Gastrocnemius medialis (tissue), 4 donors: ENCODE measurements at places on chromosomes 13 and 19.

GRCh38 chr13:71210861-71211260 is 656.1 kb downstream of the DACH1 start:
- no peak for DNase-seq

DNA sequence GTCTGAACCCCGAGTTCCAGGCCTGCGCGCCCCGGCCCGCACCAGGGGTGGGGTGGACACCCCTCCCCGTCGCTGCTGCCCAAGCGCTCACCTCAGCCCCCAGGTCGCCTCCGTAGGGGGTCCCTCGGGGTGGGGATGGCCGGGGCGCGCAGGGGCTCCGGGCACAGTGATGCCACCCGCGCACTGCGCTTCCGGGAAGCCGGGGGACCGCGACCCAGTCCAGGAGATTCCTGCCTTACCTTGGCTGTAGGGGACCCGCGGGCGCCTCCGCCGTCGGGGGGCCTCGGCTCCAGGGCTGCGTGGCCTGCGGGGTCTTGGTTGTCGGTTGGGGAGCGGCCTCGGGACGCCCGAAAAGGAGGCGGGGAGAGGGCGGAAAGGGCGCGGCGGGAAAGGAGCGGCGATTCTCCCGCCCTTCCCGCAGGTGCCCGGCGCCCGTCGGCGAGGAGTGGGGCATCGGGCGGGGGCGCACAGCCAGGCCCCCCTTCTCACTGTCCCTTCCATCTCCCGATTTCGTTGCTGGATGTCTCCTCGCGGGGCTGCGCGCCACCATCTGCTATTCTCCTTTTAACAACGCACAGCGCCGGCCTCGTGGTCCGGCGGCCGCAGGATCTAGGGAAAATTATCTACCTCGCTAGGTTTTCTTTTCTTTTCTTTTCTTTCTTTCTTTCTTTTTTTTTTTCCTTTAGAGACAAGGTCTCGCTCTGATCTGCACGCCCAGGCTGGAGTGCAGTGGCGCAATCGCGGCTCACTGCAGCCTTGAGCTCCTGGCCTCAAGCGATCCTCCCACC is at the start of gene KEAP1:
Gene KEAP1 (minus strand): TSS at position 355 of the 788 bp plus-strand sequence. CDS start 3,323 bp downstream, outside the sequence.
- DNase-seq = no peak

DNA sequence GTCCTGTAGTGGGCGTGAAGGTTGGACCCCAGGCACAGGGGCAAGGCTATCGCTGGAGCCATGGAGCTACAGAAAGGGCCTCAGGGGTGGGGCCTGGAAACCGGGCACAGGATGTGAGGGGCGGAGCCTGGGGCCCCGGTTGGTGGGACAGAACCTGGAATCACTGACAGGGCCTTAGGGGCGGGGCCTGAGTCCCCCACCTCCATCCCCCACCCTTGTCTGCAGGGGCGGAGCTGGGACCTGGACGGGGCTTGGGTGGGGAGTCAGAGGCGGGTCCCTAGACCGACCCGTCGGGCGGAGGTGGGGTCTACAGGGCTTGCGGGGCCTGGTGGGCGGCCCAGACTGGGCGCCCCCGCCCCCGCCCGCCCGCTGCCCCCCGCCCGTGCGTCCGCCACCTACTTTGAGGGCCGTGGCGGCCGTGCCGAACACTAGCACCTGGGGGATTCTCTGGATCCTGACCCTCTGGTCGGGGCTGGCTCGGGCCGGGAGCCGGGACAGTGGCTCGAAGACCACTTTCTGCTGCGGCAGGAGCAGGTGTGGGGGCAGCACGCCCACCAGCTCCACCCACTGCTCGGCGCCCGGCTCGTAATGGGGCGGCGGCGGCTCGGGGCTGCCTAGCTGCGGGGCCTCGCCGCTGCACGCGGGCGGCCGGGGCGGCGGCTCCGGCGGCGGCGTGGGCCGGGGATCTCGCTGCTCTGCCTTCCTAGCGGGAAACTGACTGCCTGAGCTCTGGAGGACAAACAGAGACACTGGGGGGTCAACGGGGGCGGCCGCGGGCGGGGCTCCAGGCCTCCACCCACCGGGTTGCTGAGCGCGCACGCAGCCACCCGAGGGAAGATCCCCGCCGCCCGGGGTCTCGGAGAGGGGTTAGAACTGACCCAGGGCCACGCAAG is 26.3 kb downstream of the DCAF15 start:
- DNase-seq = peak; percentile 59

- no peak for DNase-seq
Measured at GRCh38 chr19:1609103-1609396, 3.8 kb upstream of the UQCR11 start.

DNA sequence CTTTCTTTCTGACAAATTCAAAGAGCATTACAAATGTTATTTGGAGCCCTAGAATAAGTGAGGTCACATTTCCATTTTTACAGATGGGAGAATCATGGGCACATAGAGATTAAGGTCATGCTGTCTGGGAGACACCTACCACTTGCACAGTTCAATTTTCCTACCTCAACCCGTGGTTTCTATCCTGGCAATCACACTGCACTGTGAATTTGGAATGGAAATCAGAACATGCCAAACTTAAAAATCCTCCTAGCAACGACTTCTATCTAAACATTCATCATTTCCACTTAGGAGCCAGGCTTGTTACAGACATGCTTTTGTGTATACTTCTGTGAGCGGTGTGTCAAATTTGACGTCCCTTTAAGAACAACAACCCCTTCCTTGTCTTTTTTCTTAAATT is 251.5 kb downstream of the DNAJC15 start:
- DNase-seq = no peak

GRCh38 chr19:49861107-49861506 is 6.3 kb downstream of the PNKP start:
- peak; percentile 54 for DNase-seq

GRCh38 chr13:77388944-77389624 is 62.2 kb upstream of the MYCBP2 start:
- DNase-seq = no peak

- no peak for DNase-seq
Measured at GRCh38 chr19:44725684-44726083, 22.8 kb upstream of the BCL3 start.

DNA sequence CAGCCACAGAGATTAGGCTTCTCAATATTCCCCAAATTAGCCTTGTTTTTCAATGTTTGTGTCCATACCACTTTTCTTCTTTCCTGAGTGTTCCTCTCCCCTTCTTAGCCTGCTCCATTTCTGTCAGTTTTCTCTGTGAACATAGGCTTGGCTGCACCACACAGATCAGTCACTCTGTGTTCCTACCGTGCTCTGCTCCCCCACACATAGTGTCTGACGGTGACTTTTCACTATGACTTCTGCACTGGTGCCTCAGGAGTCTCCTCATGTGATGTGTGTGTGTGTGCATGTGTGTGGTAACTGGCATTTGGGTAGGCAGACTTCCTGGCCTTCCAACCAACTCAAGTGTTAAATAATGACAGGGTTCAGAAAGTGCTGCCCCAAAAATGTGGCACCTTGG is 47.9 kb upstream of the MYCBP2 start:
- no peak for DNase-seq
